Substantia nigra (tissue), 51 donors: ENCODE measurements at places on chromosomes 3 and 15.

GRCh38 chr15:37097144-37097919 lies 3.0 kb downstream of the MEIS2 start:
- DNase-seq: no peak

GRCh38 chr3:37197810-37198371 lies 23.5 kb upstream of the LRRFIP2 start:
- no peak for DNase-seq

- peak; percentile 8 for DNase-seq
Observed at GRCh38 chr3:129383292-129383860, 45.1 kb downstream of the EFCAB12 start.

- DNase-seq: no peak
Observed at GRCh38 chr15:39149636-39150150, 431.2 kb upstream of the THBS1 start.

- no peak for DNase-seq
Observed at GRCh38 chr3:62574266-62574898, 201.0 kb upstream of the FEZF2 start.

DNA sequence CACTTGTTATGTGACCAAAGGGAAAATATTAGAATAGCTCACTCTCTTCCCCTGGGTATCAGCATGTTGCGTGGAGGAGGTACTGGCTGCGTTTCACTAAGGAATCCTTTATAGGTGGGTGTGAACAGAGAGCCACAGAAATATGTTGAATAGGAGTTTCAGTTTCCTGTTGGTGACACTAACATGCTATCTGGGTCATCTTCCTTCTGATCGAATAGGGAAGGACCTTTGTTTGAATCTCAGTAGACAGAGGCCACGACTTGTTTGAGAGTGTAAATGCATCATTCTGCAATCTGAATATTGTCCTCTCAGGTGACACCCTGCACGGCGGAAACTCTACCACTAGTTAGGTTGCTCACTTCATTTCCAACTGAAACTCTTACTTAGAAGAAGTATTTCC lies 157.9 kb upstream of the SLC2A2 start:
- DNase-seq: no peak

- no peak for DNase-seq
Observed at GRCh38 chr3:15812183-15812582, 14.4 kb upstream of the ANKRD28 start.

GRCh38 chr3:11582191-11582968 lies 61.3 kb downstream of the VGLL4 start:
- DNase-seq: peak; percentile 71

DNA sequence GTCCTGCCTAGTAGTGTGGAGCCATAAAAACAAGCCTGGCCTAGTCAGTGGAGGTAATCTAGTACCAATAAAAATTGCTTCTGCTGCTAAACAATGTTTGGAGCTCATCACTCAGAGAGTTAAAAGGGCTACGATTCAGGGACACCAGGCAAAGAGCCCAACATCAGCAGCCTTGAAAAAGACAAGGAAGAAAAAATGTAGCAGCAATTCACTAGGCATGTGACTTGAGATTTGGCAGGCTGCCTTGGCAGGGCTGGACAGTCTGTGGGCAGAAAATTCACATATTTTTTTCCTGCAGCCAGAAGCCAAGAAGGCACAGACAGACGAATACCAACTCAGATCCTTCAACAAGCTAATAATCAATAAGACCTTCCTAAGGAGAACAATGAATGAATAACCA lies 47.2 kb downstream of the IGSF11 start:
- DNase-seq: peak; percentile 90

- no peak for DNase-seq
Observed at GRCh38 chr15:35450492-35450891, 95.5 kb downstream of the DPH6 start.

- DNase-seq: no peak
Observed at GRCh38 chr15:51841406-51842040, 12.1 kb downstream of the TMOD3 start.

DNA sequence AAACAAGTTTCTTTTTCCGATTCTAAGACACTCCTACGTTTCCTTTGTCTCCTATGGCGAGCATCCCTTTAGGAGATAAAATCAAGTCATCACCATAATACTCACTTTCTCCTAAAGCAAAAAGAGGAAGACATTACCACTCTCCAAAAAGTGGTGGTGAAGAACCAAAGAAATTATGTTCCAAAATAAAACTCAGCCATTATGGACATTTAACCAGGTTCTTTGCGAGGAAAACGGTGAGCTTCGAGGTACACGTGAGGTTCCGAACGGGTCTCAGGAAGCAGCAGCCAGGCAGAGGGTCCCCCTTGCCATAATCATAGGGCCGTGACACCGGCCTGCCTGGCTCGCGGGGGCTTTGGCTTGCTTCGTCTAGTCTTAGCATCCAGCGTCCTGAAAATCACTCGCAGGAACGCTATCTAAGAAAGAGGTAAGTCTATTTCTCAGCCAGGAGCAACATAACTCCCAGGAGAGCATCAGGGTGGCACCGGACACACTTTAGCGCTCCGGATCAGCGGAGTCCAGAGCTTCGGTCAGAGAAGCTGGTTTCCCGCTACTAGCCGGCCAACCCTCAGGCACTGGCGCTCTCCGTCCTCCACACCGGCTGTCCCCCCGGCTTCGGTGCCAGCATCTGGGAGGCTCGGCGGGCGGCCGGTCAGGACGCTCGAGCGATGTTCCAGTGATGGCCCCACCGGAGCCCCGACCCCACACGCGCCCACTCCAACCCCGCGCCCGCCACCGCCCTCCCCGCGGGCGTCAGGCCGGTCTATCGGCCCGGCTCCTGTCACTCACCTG lies 581 bp downstream of the IP6K1 start:
- no peak for DNase-seq

GRCh38 chr3:107275511-107275910 lies 101.7 kb upstream of the CCDC54 start:
- no peak for DNase-seq
